ENCODE measurements at places on chromosomes 5 and 9. TPM values are rescaled to one million over a fixed set of nuclear protein-coding genes. Genes with fewer than 3 reads are reported as not detected.

The PTGDS gene
- 9.6 TPM for total RNA-seq

The SHC3 gene
- 0.16 TPM for total RNA-seq

The GTF2H2 gene
- 35.2 TPM for total RNA-seq

The SLC31A1 gene
- 4.2 TPM for total RNA-seq

The PDE6A gene
- not detected for total RNA-seq

The PDLIM4 gene
- total RNA-seq, result not detected

The F2RL2 gene
- total RNA-seq, result 0.09 TPM

The PAEP gene
- total RNA-seq, result not detected

The KCNV2 gene
- not detected for total RNA-seq

DNA sequence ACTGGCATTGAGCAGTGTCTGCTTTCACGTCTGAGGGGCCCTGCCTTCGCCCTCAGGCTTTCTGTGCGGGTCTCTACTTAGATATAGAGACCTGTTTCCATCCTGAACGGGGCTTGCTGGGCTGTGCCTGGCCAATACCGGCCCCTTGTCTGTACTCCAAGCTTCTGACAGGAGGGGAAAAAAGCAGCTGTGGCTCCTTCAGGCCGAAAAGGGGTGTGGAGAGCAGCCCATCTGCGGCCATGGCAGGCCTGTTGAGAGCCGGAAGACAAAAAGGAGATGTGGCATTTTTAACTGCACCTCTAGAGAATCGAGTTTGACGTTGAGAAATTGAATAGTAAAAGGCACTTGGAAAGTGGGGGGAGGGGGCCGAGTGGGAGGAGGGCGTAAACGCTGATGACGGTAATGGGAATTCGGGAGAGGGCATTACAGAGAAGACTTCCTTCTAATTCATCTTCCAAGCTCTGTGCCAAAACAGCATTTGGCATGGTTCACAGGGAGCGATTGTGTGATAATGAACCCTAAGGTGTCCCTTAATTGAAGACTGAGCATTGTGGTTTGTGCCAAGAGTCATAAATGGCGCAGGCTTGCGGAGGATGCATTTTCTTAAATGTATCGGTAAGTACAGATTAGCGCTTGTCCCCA, 25.1 kb upstream of the PRDM12 start:
- no peak for DNase-seq

- no peak for DNase-seq
Observed at GRCh38 chr5:97100476-97100875, 41.9 kb downstream of the LIX1 start.

- DNase-seq, result no peak
Observed at GRCh38 chr9:134557331-134557730, 84.3 kb upstream of the COL5A1 start.

DNA sequence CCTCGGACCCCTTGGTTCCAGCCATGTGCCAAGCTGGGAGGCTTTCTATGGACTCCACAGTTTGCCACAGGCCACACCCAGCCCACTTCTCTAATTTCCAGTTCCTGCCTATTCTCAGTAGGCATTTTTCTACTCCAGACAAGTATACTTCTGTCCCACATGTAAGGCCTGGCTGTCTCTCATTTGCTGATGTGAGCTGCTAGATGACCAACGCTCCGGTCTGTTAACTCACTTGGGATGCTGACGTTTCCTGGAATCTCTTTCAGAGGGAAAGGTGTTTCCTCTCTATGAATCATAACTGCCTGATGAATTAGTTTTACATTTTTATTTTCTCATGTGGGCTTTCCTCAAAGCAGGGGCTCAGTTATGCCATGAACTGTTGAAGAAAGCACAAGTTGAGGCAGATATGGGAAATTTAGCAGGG, 36.3 kb downstream of the ERGIC1 start:
- DNase-seq, result no peak

DNA sequence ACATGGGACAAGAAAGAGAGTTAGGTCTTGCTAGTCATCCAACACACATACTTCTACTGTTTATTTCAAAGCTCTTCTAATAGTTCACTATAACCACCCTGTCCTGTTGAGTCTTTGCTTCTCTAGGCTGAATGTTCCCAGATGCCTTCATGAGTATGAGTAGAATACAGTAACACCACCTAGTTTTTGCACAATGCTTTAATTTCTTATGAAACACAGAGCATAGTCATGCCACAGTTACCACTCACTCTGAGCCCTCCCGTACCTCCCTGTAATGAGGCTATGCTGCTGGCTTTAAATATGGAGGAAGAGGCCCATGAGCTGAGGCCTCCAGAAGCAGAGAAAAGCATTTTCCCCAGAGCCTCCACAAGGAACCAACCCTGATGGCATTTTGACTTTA, 75.0 kb upstream of the SLC1A3 start:
- no peak for DNase-seq

DNA sequence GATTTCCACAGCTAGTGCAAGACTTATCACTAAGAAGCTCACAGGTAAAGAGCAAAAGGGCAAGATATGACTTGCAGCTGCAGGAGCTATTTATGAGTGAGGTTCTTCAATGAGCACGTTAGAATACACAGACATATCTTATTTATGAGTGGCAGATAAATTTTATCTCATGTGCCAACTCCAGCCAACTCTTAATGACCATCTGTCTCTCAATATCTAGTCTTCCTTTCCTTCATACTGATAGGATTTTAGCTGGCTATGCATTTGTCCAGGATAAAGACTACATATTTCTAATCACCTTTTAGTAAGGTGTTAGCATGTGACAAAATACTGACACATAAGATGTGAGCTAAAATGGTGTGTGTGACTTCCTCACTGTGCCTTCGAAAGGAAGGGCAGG, 304.5 kb downstream of the TRPM3 start:
- DNase-seq, result no peak

DNA sequence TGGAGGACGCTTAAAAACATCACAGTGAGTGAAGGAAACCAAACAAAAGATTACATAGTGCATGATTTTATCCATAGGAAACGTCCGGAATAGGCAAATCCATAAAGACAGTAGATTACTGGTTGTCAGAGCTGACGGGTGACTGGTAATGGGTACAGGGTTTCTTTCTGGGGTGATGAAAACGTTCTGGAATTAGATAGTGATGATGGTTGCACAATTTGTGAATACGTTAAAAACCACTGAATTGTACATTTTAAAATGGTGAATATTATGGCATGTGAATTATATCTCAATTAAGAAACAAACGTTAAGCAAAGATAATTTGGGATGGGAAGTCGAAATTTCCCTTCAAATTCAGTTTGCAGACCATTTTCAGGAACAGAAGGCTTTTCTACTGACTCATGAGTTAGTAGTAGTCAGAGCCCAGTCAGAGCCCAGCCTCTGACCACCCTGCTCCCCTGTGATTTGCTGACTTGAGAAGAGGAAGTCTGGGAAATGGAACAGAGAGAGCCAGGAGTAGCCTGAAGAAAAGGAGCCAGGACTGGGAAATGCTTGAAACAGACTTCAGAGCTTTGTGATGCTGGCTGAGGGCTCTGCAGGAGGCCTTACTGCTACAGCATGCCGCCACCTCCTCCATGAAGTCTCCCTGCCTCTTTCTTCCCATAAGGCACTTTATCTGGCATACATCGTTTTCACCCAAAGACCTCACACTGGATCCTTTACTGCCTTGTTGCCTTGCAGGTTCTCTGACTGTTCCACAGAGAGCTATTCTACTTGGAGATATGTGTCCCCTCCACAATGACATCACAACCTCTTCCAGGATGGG, 46.4 kb upstream of the CTNNA1 start:
- DNase-seq, result no peak

DNA sequence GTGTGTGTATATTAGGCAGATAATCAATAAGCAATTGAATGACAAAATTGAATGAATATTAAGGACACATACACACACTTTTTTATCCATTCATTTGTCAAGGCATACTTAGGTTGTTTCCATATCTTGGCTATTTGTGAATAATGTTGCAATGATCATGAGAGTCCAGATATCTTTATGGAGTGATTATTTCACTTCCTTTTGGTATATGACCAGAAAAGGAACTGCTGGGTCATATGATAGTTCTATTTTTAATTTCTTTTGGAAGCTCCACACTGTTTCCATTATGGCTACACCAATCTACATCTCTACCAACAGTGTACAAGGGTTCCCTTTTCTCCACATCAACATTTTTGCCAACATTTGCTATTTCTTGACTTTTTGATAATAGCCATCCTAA, 137.7 kb upstream of the PAPPA start:
- no peak for DNase-seq

DNA sequence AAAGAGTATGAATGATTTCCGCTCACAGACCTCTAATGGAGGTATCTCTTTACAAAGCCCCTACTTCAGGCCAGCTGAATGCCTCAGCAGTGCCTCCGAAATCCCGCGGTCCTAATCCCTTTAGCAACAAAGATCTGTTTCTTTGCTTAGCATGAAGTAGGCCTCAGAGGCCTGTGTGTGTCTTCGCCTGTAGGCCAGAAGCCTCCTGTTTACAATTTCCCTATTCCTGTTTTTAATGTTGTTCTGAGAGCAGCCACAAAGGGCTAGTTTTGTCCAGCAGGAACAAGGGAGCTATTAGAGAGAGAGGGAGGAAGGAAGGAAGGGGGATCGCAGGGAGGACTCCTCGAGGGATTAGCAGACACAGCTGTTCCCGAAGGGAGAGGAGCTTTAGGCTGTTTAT, 166.4 kb upstream of the SPRY4 start:
- no peak for DNase-seq

GRCh38 chr5:153718713-153719112, 228.2 kb downstream of the GRIA1 start:
- no peak for DNase-seq

- DNase-seq, result no peak
Observed at GRCh38 chr5:14081791-14082190, 61.4 kb upstream of the TRIO start.

- DNase-seq, result no peak
Observed at GRCh38 chr9:19799784-19800183, 10.9 kb upstream of the SLC24A2 start.

DNA sequence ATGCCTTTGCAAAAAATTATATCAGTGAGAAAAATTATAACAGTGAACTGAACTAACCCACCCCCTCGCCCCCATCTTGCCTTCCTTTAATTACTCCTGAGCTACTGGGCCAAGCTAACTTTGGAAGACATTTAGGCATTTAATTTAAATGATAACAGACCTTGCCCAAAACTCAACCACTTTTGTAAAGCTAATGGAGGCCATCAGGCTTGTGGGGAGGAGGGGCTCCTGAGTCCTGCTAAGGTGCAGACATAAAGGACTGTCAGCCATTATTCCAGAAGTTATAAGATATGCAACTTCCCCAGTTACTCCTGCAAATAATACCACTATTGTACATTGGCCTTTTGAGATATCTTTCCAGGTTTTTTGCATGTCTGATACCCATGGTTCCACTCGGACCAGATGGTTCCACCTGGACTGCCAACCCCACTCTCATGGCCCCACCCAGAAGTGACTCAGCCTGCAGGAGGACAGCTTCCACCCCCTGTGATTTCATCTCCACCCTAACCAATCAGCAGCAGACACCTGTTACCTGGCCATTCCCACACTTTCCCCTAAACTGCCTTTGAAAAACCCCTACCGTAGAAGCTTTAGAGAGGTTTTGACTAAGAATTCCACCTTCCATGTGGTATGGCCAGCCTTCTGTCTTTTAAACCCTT, 805.4 kb upstream of the CDH6 start:
- no peak for DNase-seq

DNA sequence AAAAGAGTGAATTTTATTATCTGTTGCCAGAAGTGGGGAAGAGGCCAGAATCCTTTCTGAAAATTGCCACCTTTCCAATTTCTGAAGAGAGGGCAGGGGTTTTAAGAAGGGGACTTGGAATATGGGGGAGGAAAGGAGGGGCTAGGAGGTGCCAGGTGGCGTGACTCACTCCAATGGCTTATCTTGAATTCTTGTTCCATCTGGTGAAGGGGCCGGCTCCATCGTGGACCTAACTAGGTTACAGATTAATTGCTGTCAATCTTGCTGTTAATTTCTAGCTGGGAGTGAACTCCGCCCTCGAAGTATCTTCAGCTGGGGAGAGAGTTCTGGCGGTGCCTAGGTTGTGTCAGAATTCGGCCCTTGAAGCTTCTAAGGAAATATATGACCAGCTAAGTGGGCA, 138.7 kb downstream of the YTHDC2 start:
- no peak for DNase-seq

GRCh38 chr9:118647331-118647730, 721.9 kb downstream of the BRINP1 start:
- no peak for DNase-seq

DNA sequence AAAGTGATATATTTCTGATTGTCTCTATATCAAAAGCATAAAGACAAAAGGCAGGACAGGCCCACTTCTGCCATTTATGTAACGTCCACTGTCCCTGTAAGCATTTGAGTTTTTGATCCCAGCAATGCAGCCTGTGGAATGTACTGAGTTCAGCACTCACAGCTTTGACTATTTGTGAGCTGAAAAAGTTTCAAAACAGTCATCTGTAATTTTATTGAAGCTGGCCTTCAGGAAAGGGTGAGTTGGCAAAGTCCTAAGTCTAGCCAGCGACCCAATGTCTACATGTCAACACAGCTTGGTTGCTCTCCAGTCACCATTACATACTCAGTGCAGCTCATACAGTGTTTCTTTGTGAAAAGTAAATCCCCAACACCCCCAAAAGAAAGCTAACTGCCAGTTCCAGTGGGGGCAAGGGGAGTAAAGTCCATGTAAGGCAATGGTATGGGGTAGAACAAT, 9.7 kb downstream of the LIFR start:
- DNase-seq, result no peak

DNA sequence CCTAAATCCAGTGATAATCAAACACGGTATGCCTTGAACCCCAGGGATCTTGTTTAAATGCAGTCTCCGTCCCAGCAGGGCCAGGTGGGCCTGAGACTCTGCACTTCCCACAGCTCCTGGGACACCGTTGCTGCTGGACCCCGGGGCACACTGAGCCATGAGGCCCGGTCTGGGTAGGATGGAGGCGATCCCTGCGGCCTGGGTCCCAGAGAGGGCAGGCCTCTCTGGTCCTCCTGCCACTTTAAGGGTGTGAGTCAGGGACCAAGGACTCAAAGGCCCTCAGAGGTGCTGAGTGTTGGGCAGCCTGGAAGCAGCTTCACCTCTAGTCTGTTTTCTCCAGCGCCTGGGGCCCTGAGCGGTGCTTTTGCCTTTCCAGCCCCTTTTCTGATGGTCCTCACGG, 34.1 kb upstream of the SLC9A3 start:
- DNase-seq, result no peak

- DNase-seq, result no peak
Observed at GRCh38 chr5:103186152-103186551, 66.1 kb downstream of the PPIP5K2 start.

DNA sequence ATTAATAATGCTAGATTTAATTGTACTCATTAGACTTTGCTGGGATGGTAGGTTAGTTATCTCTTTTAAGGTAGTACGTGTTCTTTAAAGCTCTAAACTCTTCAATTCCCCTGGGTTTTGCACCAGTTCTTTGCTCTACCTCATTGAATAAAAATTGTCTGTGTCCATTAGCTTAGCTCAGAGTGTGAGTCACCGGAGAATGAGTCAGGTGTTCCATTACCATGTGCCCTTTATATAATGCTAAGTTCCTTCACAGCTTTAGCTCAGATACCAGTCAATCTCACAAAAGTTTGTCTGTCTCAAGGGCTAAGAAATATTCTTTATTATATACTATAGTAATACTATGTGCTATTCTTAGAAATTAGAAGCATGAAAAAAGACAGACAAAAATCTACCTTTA, 339.4 kb downstream of the PRELID2 start:
- no peak for DNase-seq

- DNase-seq, result no peak
Observed at GRCh38 chr9:130101915-130102314, 48.2 kb downstream of the GPR107 start.

- DNase-seq, result no peak
Observed at GRCh38 chr9:122287214-122287720, 22.6 kb downstream of the MRRF start.

Measured in T-cell (primary cell).